GM23338 (cell line): ENCODE measurements at places on chromosomes 5 and 9.

GRCh38 chr5:82605441-82605973, 327.4 kb upstream of the RPS23 start:
- DNase-seq = no peak

DNA sequence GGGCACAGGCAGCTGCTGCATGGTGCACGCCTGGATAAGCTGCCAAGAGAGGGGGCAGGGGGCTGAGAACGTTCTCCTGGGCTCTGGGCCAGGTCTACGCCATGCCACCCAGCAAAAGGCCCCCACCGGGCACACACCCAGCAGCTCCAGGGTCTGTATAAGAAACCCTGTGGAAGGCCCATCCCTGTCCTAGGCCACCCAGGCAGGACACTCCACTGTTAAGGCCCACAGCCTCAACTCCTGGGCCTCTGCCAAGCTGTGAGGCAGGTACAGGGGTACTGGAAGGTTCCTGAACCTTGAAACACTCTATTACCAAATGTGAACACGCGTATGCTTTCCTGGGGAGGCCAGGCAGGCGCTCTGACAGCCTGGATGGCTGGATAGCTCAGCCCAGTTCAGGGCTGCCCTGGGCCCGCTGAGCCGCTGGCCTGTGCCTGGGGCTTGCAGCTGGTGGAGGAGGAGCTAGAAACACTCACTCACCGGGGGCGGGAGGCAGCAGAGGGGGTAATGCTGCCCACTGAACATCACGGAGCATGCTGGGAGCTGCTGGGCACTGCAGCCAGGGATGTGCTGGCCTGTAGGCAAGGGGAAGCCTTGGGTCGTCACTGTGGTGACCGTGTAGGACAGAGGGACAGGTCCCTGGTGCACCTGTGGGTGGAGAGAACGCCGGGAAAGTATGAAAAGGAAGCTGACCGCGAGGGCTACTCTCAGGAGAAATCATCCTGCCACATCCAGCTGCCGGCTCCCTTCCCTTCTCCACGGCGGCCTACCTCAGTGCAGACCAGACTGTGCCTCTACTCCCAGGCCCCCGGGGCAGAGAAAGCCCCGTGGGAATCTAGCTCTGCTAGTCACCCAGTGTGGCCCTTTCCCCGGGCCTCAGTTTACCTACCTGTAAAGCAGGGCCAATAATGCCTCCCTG, 6.0 kb downstream of the RNF44 start:
- no peak for DNase-seq

DNA sequence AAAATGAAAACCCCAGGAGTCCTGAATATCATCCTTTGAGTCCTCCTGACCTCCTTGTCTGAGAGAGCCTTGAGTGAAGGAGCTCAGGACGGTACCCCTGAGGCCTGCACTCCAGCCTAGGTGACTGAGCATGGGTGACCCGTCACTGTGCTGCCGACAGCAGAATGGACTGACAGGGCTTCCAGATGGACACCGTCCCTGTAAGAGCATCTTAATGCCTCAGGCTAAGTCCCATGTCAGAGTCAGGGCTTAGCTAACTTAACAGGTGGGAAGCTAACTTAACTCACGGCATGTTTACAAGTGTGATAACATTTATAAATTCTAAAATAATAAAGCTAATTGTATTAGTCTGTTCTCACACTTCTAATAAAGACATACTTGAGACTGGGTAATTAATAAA, 68.3 kb downstream of the IL6ST start:
- DNase-seq = no peak

GRCh38 chr5:149133795-149134777, 7.2 kb upstream of the ABLIM3 start:
- DNase-seq = no peak

DNA sequence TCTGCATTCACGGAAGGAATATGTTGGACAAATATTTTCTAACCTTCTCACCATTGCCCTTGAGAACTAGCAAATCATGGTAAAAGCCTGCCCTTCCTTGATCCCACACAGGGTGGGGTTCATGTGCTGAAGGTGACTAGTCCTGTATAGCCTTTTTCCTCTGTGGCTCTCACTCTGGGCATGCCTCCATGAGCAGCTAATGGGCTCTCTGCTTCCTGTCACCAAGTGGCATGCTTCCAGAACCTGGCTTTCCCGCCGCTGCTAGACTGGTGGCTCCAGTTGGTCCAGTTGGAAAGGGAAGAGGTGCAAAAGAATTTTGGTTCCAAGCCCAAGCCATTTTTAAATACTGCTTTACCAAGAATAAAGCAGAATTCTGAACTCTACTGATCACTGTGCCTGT, 35.5 kb downstream of the FBXO10 start:
- no peak for DNase-seq

DNA sequence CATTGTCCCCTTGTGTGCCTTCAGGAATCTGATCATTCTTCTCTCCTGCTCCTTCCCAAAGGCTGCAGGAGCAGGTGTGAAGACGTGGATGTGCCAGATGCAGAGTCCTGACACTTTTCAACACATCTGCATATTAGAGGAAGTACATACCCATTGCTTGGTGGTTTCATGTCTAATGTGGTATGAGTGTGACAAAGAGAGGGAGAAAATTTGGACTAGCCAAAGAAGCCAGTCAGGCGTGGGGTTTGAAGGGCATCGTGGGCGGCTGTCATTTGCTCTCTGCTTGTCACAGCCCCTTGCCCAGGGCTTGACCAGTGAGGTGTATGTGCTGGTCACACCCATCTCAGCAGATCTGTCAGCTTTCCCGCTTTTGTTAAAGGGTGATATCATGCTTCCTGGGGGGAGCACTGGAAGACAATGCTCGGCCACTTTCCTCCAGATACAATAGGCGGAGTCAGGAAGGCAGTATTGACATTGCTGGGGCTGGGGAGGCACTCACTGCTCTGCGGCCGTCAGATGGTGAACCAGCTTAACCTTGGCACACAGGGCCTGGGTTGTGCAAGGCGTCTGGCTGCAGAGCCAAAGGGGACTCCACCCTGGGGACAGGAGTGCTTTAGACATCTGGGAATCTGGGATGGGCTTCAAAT, 8.6 kb downstream of the TEK start:
- no peak for DNase-seq

GRCh38 chr5:142783601-142784341, 13.6 kb downstream of the ARHGAP26 start:
- DNase-seq = no peak

DNA sequence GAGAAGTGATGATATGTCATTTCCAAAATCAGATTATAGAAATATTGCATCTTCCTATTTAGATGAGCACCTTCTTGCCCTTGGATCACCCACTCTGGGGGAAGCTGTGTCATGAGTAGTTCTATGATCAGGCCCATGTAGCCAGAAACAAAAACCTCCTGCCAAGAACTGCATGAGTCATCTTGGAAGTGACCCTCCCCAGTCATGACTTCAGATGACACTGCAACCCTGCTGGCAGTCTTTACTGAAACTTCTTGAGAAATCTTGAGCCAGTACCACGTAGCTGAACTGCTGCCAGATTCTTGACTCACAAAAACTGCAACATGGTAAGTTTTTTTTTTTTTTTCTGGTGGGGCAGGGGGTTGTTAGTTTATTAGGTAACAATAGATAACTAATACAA, 439.6 kb upstream of the PTGER4 start:
- no peak for DNase-seq

- no peak for DNase-seq
Measured at GRCh38 chr5:96320797-96321196, 112.3 kb downstream of the PCSK1 start.

DNA sequence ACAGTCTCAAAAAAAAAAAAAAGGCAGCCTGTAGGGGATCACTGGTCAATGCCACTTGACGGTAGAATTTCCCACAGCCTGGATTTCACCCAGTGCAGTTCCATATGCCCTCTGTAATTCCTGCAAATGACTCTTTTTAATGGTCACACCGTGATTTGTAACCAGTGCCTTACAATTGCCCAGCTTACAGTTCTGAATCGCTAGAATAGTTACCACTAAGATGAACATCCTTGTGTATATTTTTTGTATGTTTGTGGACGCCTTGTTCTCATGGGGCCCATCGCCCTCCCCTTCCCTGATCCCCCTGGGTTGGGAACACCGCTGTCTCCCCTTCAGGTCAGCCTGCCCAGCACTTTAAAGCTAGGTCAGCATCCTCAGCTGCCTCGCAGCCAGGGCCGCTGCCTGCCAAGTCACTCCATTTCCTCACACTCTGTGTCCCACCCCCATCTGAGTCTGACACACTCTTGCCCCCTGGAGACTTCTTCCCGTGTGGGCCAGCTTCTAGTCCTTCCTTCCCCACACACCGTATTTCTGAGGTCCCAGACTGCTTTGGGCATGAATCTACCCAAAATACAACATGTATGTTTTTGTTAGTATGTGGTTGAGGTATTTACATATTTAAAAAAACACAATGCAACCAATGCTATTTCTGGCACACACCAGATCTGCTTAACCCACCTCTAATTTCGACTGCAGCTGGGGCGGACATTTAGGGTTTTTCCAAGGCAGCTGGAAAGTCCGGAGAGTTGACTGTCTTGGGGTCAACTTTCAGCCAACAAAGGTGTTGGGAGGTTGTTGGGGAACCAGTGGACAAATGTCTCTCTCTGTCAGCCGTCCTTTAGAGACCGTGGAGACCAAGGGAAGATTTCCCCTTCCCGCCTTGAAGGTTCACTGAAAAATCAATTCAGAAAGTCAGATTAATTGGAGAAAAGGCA, 120.5 kb upstream of the NEK6 start:
- no peak for DNase-seq

GRCh38 chr5:97162045-97162444, 19.6 kb upstream of the LIX1 start:
- DNase-seq = peak; percentile 84

- DNase-seq = no peak
Measured at GRCh38 chr9:112726428-112726827, 8.5 kb upstream of the INIP start.

DNA sequence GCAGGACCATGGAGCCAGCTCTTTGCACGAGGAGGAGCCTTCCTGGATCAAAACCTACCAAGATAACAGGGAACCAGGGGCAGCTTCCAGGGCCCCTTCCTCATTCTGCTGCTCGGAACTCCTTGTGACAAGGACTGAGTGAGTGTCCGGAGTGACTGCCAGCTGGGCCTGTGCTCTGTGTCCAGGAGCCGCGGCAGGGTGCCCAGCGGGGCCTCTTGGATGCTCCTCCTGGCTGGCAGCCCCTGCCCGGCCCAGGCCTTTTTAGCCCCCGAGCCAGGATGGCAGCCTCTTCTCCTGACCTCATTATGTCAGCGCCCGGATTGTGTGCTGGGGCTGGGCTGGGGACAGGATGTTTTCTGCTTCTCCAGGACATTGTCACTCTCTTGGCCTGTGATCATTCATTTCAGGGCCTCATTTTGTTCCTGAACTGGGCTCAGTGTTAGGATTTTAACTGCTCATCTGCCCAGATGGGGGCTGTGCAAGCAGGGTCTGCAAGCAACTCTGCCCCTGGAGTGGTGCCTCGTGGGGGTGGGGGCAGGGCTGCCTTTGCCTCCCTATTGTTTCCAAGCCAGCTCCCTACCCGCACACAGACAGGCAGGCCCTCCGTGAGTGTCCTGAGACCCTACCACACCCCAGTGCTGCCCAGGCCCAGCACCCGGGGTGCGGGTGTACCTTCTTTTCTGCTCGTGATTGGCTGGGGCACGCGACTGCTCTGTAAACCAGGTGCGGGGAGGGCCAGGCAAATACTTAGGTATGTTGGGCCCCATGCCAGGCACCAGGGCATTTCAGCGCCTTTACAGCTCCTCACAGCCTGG, 161.6 kb downstream of the COL23A1 start:
- no peak for DNase-seq

GRCh38 chr5:119347991-119348390, 7.8 kb upstream of the TNFAIP8 start:
- DNase-seq = no peak

DNA sequence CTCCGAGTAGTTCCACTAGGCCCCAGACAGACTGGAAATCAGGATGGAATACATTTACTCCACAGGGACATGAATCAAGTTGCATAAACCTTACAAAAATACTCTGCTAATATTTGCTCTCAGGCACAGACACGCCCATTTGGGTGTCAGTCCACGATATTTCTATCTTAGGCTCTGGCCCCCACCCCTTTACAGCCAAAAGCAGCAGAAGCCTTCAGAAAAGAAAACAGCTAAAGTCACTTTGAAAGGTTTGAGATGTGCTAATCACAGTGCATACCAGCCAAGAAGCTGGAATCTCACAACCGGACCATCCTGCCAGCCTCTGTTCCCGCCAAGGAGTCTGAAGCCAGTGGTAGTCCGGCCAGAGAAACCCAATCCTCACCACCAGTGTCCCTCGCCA, 22.6 kb downstream of the PTPN3 start:
- DNase-seq = no peak

DNA sequence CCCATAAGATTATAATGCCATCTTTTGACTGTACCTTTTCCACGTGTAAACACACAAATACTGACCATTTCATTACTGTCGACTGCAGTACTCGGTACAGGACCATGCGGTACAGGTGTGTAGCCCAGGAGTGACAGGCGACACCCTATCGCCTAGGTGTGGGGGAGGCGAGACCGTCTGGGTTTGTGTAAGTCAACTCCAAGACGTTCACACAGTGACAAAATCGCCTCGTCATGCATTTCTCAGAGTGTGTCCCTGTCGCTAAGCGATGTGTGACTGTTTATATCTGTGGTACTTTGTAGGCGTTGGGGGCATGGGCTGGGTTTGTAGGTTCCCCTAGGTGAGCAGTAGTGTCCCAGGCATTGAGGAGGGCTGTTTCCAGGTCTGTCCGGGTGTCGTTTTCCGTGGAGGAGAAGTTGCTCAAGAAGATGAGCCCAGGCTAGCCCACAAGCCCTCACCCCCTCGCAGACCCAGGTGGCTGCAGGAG, 20.3 kb downstream of the NEK6 start:
- no peak for DNase-seq

- no peak for DNase-seq
Measured at GRCh38 chr5:175092691-175093090, 351.3 kb downstream of the DRD1 start.

DNA sequence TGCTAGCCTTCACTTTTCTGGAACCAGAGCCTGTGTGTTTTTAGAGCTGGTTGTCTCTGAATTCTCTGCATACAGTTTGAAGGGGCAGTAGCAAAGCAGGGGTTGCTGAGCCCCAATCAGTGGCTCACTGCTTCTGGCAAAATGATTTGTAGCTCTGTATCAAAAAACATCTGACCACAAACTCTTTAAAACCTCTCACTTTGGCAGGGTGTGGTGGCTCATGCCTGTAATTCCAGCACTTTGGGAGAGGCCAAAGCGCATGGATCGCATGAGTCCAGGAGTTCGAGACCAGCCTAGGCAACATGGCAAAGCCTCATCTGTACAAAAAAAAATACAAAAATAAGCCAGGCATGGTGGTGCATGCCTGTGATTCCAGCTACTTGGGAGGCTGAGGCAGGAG, 28.3 kb upstream of the APC start:
- DNase-seq = no peak

DNA sequence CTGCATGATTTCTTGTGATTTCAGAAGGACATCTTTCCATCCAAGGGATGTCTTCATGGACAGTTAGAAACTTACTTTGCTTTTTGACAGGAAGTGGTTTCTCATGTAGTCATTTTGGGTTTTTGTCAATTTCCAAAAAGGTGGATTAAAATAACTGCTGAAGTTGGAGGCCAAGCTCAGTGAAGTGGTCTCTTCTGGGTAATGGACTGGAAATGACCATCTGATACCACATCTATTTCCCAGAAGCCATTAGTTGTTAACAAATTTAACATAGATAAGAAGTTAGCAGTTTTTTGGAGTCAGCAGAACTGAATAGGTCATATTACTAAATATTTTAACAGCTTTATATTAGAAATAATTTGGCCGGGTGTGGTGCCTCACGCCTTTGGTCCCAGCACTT, 86.2 kb upstream of the MYO10 start:
- DNase-seq = no peak
